ENCODE measurements at places on chromosomes 2 and 18.

DNA sequence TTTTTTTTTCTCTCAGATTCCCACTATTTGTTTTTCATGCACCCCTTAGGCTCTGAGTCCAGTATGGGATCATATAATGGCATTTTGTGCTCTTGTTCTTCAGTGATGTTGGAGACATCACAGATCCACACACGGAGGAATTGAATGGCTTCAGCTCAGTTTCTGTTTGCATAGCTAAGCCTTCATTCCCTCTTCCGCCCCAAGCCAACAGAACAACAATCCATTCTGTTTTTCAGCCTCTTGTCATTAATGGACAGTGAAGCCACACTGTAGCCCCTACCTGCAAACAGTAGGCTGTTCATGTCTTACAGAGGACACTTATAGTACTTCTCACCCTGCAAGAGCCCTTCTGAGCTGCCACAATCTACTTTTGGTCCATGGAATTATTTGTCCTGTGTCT, 64.0 kb upstream of the ZSWIM2 start:
- no peak for DNase-seq

DNA sequence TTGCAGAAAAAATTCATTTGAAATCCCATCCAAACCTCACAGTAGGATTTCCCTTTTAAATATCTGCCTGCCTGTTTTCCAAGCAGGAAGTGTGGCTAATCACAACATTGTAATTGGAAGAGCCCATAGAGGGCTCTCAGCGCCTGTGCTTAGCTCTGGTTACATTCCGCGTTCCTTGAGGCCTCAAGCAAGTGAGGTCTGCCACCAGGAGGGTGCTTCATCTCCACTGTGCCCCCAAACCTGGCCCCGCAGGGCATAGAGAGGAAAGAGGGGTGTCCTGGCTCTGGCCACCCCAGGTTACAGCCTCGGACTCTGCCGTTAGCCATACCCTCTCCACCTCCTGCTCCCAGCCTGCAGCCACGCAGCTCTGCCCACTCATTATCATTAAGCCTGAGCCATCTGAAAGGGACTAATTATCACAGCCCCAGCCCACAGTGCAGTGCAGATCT, 214.8 kb downstream of the SP3 start:
- DNase-seq, result peak; percentile 21

GRCh38 chr2:70411483-70412125, 109.7 kb upstream of the FAM136A start:
- no peak for DNase-seq

DNA sequence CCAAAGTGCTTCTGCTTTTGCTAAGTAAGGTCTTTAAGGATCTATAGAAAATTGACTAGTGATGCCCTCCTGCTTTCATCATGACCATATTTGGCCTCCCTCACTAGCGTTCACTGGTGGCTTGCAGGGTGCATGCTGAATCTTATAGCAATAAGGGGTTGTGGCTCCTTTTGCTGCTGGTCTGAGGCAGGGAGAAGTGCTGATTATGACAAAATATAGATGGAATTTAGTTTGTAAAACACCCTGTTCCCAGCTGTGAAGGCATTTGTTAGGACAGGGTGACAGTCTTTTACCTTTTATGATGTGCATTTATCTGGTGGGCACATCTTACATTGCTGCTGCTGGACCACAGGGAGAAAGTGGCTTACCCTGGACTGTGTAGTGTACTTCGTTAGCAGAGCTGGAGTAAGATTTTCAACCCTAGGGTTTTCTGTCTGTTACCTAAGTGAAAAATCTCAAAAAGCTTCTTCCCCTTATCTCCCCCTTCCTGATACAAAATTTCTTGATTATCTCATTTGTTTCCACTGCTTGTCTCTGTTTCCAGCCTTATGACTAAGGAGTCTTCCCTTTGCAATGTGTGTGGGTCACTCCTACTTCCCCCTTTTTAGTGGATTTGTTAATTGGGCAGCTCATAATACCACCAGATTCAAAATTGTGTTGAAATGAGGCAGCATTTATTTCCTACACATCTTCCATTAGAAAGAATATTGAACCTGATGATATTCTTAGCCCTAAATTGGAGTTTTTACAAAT, 21.2 kb upstream of the RPL37A start:
- no peak for DNase-seq

GRCh38 chr2:232008907-232009638, 47.6 kb downstream of the DIS3L2 start:
- no peak for DNase-seq

DNA sequence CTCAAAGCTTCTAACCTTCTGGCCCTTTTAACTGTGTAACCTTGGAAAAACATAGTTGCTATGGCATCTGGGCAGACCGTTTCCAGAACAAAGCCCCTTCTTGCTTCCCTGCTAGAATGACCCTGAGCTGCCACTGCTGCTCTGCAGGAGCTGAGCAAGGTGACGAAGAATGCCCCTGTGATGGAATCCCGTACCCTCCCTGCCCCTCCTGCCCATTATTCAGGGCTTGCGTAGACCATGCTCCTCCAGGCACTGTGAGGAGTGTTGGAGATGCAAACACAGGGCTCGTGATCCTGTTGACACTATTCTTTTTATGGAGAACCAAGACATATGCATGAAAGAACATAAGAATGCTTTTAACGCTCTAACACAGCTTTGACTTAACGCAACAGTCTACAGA, 191.1 kb downstream of the CDH2 start:
- DNase-seq, result no peak

- DNase-seq, result no peak
Observed at GRCh38 chr2:160257041-160257742, 57.1 kb upstream of the ITGB6 start.

GRCh38 chr2:60873381-60873780, 8.0 kb upstream of the REL start:
- no peak for DNase-seq

Measured in ELR (cell line).